Astrocyte (in vitro differentiated cells and primary cell): ENCODE measurements at places on chromosomes 5 and 9. TPM values are rescaled to one million over a fixed set of nuclear protein-coding genes. Genes with fewer than 3 reads are reported as not detected.
A peak's percentile ranks its signal among the peaks of the same experiment; 100 is the strongest.

DNA sequence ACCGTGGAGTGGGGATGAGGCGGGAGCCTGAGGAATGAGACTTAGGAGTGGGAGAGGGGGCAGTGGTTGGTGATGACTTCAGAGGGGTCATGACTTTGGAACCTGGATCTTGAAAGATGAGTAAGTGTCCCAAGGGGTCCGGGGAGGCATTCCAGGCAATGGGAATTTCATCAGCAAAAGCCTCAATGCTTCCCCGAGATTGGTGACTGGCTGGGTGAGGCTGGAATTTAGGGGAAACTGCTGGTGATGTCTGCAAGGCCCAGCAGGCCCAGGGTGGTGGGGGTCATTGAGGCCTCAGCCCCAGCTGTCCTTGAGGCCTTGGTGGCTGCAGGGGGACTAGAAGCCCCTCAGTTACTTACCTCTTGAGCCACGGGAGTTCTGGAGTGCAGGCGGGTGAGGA is 7.5 kb downstream of the NDST1 start:
- DNase-seq = peak; percentile 80

DNA sequence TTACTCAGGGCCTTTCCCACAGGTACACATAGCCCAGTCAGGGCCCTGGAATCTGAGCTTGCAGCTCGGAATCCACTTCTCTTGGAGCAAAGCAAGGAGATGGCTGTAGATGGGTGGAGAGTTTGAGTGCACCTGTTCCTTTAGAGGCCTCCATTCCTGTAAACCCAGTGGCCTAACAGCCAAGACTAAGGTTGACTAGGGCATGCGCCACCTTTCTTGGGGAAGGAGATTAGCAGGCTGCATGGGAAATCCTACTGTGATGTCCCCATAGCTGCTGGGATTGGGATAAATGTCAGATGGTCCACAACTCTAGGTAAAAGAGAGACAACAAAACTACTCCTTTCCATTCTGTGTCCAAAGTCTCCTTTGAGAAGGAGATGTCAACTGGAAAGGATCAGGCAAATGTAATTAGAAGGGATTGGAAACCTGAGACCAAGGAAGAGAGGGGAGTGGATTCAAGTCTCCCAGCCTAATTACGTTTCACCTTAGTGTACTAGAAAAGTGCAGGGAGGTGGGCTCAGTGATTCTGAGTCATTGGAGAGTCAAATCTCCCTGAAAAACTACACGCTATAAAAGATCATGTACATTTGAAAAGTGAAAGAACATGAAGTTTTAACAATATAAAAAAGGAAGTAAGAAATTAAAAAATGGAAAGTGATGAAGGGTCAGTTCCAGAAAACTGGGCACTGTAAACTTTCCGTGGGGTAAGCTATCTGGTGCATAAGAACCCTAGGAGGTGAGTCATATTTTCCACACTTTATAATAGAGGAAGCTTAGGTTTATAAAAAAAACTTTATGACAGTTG is 104.2 kb downstream of the SEC61B start:
- DNase-seq = peak; percentile 2

- no peak for DNase-seq
Observed at GRCh38 chr5:11013793-11014192, 252.8 kb upstream of the DAP start.

GRCh38 chr5:123945548-123945947 is 433.6 kb downstream of the CSNK1G3 start:
- DNase-seq = no peak

- peak; percentile 50 for DNase-seq
Observed at GRCh38 chr9:90025816-90026215, 421.0 kb downstream of the GADD45G start.

DNA sequence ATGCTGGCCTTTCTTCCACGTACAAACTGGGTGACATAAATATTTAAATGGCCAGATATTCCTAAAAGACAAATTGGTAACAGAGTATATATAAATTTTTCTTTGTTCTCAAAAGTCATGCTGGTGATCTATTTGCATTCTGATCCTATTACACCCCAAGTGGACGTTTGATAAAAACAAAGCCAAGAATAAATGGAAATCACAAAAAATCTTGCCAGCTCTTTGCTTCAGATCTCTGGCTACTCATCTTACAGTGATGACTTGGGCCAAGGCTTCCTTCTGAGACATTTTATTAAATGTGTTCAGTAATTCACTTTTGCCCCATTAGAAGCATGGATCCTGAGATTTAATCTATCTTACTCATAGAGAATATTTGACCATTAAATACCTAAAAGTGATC is 444.3 kb upstream of the PIK3R1 start:
- DNase-seq = peak; percentile 43

DNA sequence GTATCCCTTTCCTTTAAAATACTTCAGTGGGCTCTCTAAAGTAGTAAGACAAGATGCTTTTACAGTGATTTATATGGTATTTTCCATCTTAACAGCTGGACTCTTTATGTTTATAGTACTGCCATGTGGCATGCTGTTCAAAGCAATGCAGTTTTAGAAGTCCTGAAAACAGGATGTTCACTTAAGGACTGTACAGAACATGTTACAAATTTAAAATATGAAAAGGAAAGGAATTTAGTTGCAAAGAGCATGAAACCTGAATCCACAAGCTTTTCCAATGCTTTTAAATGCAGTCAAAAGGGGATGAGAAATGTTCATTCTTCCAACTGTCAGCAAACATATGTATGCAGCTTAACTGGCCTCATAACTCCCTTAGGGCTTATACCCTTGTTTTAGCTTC is 580.2 kb downstream of the EFNA5 start:
- DNase-seq = no peak

GRCh38 chr9:130535818-130536521 is 43.4 kb upstream of the FUBP3 start:
- DNase-seq = peak; percentile 46

DNA sequence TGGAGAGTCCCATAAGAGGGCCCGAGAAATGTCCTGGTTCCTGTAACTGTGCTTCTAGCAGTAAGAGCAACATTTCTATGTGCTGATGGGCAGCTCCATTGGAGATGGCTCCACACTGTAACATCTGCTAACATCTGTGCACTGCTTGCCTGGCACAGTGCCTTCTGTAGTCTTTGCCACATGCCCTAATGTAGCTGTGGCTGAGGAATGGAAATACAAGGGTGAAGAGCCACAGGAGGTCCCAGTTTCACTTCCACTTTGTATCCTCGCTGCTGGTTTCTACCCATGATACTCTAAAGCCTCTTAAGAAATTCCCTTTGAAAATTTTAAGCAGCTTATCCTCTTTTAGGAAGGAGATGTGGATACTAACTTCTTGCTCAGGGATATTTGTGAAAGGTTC is 97.4 kb downstream of the HOMER1 start:
- DNase-seq = no peak

GRCh38 chr9:109742776-109743348 is 37.1 kb upstream of the PALM2AKAP2 start:
- peak; percentile 70 for DNase-seq

- no peak for DNase-seq
Observed at GRCh38 chr9:129282272-129282671, 104.2 kb upstream of the IER5L start.

GRCh38 chr9:137385061-137385655 is 37.8 kb downstream of the EXD3 start:
- DNase-seq = no peak

- DNase-seq = no peak
Observed at GRCh38 chr5:111232311-111233051, 8.3 kb downstream of the CAMK4 start.

GRCh38 chr5:180097163-180097894 is 25.8 kb upstream of the RNF130 start:
- no peak for DNase-seq

GRCh38 chr5:132243366-132243977 is 14.0 kb upstream of the PDLIM4 start:
- DNase-seq = no peak

DNA sequence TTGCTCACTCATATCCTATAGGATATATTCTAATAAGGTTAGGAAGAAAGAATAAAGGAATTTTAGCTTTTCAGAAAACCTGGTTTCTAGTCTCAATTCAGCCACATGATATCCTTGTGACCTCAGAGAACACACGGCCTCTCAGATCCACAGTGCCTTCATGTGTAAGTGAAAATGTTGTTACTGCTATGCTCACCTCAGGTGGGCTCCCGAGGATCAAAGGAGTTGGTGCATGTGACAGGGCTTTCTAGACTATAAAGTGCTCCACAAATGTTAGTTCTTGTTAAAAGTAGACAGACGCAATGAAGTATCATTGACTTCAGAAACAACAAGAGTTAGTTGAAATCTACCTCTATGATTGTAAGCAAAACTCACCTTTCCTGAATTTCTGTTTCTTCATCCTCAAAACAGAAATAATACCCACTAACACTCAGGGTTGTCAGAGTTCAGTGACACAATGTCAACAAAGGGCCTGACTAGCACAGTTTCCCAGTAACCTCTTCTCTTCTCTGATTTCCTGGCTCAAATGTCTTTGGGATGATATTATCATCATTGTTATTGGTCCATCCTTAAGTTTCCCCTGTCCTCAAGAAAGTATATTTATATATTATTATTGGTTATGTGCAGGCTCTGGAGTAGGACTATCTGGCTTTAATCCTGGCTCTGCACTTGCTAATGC is 36.0 kb upstream of the MAN2A1 start:
- no peak for DNase-seq

GRCh38 chr5:72501488-72501887 is 5.7 kb downstream of the ZNF366 start:
- peak; percentile 41 for DNase-seq

DNA sequence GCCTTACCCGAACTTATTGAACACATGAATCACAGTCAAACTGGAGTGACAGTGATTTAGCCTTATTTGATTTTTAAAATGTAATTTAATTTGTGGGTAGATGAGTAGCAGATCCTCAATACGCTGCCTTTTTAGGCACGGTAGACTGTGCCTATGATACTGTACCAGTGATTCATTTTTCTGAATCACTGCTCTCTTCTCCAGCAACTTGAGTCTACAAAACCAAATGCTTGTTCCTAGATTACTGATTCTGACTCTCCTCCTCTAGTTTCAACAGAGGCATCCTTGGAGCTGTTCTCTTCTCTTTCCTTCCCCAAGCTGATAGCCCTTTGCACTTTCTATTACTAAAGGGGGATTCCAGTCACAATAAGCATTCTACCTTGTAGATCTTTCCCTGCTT is 94.3 kb upstream of the IL7R start:
- DNase-seq = no peak

GRCh38 chr5:9188131-9188530 is 357.7 kb downstream of the SEMA5A start:
- peak; percentile 85 for DNase-seq

DNA sequence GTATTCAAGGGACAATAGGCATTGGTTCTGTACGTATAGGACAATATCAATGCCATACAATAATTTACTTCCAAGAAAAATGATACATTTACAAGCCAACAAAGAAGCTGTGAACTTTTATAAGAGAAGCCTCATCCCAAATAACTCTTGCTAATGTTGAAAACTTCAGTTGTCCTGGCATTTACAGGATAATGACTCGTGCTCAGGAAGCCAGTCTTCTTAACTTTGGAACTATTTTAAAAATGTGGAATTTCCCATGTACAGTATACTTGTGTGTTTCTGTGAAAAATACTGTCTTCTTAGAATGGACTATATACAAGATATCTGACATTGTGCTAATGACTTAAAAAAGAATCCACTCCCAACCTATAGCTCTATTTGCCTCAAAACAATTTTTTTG is 1479.3 kb upstream of the CDH9 start:
- peak; percentile 6 for DNase-seq

- DNase-seq = peak; percentile 46
Observed at GRCh38 chr5:75236322-75237316, at the start of gene ANKRD31. ANKRD31 (minus strand) TSS chr5:75236878; CDS start chr5:75236686, 192 bp downstream.

- DNase-seq = no peak
Observed at GRCh38 chr9:131386281-131386680, 7.6 kb upstream of the PRRC2B start.

DNA sequence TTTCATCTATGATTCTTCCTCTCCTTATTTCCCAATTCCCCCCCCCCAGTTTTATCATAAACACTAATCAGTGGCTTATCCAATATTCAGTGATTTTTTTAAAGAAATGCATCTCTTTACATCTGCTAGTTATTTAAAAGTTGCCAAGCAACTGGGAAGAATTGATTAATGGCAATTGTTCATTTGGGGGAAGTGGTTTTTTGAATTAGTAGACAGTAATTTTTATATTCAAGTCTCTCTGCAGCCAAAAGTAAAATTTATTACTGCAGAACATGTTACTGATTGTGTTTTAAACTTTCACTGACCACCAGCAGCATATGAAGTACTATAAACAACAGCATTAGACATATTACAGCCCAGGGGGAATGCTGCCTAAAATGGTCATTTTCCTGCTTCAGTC is 308.8 kb upstream of the NREP start:
- no peak for DNase-seq

DNA sequence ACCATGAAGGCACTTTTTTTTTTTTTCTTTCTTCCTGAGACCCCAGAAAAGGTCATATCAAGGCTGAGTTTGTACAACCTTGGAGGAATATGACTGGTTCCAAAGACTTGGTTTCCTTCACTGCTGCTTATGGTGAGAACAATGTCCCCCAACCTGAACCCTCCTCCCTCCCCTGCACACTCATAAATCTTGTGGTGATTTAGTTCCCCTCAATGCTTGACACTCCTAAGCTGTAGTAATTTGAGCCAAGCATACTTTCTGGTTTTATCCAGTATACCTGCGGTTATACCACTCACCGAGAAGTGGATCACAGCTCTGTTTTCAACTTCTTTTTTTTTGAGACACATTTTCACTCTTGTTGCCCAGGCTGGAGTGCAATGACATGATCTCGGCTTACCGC is 149.9 kb upstream of the KLF4 start:
- DNase-seq = peak; percentile 38

DNA sequence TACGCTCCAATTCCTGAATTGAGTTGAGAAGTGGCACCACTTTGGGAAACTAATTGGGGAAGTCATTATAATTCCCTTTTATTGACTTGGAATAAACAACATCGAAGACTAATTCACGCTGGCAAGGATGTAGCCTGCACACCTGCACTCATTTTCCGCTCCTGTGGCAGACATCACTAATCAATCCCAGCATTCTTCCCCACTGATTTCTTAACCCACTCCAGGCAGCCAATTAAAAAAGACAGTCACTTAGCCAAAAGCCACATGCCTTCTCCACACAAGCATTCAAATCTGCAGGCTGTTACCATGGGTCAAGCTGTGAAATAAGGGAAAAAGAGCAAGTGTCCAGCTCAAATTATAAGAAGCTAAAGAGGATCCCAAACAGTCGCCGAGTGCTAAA is 68.2 kb upstream of the HRH2 start:
- DNase-seq = peak; percentile 8

PCDHB14 gene
- 5.6 and 6.4 TPM in 2 replicates for total RNA-seq

IFNA7 gene
- total RNA-seq = not detected in 2 replicates

PCDHGA7 gene
- total RNA-seq = 0.57 and 0.62 TPM in 2 replicates

CMBL gene
- 32.6 and 39.7 TPM in 2 replicates for total RNA-seq

ARSI gene
- 21.4 and 23.0 TPM in 2 replicates for total RNA-seq

DBH gene
- total RNA-seq = not detected in 2 replicates

NDUFS4 gene
- 82.2 and 92.4 TPM in 2 replicates for total RNA-seq

GABRA1 gene
- total RNA-seq = 0.32 and 0.41 TPM in 2 replicates

STC2 gene
- total RNA-seq = 164 and 206 TPM in 2 replicates

ARL14EPL gene
- not detected in 2 replicates for total RNA-seq

RNF183 gene
- total RNA-seq = not detected in 2 replicates

CAMK4 gene
- total RNA-seq = 3.5 and 3.8 TPM in 2 replicates

GPR107 gene
- total RNA-seq = 58.7 and 62.3 TPM in 2 replicates

PCDHA10 gene
- total RNA-seq = 15.5 and 16.0 TPM in 2 replicates

SEMA5A gene
- 13.8 and 15.3 TPM in 2 replicates for total RNA-seq
